NAMALWA (cell line): ENCODE measurements at places on chromosomes 2 and 18.
A peak's percentile ranks its signal among the peaks of the same experiment; 100 is the strongest.

DNA sequence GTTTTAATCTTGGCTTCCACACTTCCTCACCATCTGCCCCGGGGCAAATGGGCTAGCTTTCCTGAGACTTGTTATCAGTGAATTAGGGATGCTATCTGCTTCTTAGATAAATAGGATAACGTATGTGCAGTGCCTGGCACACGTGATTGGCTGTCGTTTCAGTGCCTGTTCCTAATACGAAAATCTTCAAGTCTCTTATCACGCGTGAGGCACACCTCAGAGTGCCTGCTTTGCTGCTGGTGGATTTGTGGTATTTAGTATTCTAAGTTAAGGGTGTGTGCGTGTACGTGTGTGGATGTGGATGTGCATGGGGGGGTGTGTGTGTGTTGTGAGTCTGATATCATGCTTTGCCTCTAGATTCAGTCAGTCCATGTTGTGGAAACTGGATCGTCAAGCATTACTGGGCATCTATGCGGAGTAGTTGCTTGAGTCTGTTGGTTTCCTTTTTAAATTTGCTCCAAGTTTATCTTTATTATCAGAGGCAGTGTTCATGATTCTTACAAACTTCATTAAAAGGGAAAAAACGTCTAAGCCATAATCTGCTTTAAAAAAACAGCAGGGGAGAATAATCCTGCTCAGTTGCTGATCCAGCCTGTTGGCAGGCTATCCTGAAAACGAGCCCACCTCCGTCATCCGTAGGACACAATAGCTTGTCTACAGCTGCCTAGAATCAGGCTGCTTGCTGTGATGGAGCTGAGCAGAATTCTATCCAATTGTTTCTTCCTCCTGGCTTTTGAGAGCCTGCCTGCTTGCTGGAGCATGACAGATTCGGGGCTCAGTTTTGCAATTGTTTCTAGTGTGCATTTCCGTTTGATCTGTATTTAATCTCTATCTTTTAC is 6.6 kb downstream of the SH3RF3 start:
- DNase-seq = no peak

DNA sequence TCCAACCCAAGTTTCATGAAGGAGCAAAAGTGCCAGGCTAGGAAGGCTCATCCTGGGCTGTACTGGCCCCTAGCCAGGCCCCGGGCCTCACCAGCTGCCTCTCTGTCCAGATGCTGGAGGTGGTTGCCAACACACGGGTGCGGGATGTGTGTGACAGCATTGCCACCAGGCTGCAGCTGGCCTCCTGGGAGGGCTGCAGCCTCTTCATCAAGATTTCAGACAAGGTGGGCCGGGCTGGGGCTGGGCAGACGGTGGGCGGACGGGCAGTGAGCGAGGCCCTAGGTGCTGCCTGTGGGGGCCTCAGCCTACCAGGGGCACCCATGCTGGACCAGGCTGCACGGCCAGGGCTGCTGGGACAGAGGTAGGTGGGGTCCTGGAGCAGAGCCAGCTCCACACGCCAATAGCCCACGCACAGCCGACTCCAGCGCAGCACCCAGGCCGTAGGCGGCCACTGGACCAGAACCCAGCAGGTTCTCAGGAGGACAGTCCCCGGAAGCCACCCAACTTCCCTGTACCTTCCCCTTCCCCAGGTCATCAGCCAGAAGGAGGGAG is 11.8 kb upstream of the GPR17 start:
- DNase-seq = peak; percentile 74

DNA sequence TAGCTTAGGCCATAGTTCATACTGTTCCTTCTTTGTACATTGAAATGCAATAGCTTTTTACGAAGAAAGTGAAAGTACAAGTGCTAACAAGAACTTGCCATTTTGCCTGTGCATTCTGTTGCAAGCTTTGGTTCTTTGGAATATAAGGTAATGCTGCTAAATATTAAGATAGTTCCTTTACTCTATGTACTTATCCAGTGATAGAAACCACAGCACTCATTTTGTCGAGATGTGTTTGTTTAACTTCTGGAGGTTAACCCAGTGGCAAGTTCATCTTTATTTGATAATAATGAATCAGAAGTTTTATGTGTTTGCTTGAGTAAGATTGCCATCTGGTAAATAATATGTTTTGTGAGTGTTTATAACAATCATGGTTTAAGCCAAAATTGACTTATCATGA is 373.1 kb upstream of the FANCL start:
- DNase-seq = no peak

GRCh38 chr2:231475965-231476364 is 11.7 kb upstream of the NCL start:
- no peak for DNase-seq

GRCh38 chr18:377088-377487 is 109.2 kb upstream of the THOC1 start:
- no peak for DNase-seq

GRCh38 chr2:240581811-240582210 is 4.7 kb upstream of the CAPN10 start:
- DNase-seq = no peak

GRCh38 chr18:48002933-48003365 is 72.5 kb upstream of the SMAD2 start:
- DNase-seq = no peak

DNA sequence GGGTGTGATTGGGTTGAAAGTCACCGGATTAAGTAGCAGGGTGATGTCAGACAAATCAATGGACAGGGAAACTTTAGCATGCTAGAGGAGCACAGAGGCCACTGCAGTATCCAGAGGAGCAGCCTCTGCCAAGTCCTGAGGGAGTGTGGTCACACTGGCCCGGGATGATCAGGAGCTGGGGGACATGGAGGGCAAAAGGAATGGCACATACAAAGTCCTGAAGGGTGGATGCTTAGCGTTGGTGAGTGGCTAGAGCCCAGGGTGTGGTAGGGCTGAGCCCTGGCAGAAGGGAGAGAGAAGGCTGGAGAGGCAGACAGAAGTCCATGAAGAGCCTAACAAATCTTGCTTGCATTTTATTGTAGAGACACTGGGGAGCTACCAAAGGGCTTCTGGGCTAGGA is 58.9 kb downstream of the RHBDD1 start:
- no peak for DNase-seq

GRCh38 chr2:207227062-207227748 is 61.5 kb upstream of the KLF7 start:
- no peak for DNase-seq

GRCh38 chr2:108926561-108927380 is 62.2 kb downstream of the EDAR start:
- DNase-seq = no peak

GRCh38 chr2:74099271-74099670 is 48.4 kb downstream of the BOLA3 start:
- DNase-seq = no peak

- DNase-seq = no peak
Observed at GRCh38 chr2:186456941-186457340, 29.1 kb upstream of the ZC3H15 start.

GRCh38 chr18:48781163-48781987 is 169.4 kb downstream of the SMAD7 start:
- no peak for DNase-seq

- no peak for DNase-seq
Observed at GRCh38 chr18:32251466-32251865, 61.6 kb downstream of the MEP1B start.

GRCh38 chr18:63508596-63508995 is 31.8 kb downstream of the SERPINB5 start:
- DNase-seq = no peak

DNA sequence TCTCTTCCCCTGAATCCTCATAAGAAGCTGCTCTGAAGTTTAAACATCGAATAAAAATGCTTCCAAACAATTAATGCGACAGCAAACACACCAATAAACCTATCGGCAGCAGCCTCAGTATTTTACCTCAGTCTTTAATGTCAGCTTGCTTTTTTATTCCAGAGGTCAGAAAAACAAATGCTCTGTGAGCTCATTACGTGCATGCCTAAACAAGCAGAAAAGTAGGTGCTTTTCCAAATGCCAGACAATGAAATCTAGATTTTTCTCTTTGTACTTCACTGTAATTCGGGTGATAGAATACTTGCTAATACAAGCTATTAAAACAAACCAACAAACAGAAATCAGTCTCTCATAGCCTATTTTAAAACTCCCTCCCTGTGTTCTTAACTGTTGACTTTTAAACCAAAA is 381.5 kb downstream of the NRXN1 start:
- no peak for DNase-seq

- no peak for DNase-seq
Observed at GRCh38 chr2:35821675-35822074, 533.9 kb upstream of the CRIM1 start.

GRCh38 chr2:51290725-51291124 is 258.8 kb upstream of the NRXN1 start:
- DNase-seq = no peak

- DNase-seq = no peak
Observed at GRCh38 chr2:137826373-137827372, 137.6 kb upstream of the HNMT start.

DNA sequence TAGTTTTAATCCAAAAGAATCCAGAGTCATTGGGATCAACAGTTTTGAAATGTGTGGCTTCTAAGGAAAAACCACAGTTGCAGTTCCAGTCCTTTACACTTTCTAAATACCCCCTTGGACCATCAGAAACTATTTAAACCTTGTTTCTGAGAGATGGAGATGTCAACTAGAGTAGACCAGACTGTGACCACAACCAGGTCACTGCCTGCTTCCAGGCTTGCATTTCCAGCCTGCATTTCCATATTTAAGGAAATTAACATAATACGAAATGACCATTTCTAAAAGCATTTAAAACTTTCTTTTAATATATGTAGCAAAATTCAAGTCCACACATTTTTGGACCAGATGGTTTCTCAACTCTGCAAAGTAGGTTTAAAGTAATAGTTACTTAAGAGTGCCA is 38.4 kb downstream of the ADD2 start:
- no peak for DNase-seq
